ENCODE measurements at places on chromosomes 2 and 18.

- DNase-seq: no peak
Measured at GRCh38 chr18:44171301-44171700, 509.4 kb upstream of the SETBP1 start.

- no peak for DNase-seq
Measured at GRCh38 chr2:162720559-162721271, 117.9 kb downstream of the KCNH7 start.

DNA sequence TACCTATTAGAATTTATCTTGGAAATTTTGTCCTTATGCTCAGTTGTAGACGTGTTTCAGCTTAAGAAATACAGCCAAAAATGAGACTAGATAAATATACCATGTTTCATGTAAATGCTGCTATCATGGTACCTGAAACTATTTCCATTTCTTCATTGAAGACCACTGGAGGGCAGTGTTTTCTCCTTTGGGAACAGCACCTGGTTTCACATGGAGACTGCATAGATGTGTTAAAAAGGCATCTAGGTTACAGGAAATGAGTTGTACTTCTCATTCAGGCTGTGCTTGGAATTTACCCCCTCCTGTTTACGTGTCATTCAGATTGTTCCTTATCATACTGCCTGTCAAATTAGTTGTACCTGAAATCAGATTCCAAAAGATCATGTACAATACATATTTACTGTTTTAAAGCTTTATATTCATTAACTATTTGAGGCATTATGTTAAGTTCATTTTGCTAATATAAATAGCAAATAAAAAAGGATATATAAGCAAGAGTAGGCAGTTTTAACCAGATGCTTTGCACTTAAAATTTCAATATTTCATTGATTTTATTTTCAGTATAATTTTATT is 57.3 kb upstream of the PSMD14 start:
- DNase-seq: no peak

DNA sequence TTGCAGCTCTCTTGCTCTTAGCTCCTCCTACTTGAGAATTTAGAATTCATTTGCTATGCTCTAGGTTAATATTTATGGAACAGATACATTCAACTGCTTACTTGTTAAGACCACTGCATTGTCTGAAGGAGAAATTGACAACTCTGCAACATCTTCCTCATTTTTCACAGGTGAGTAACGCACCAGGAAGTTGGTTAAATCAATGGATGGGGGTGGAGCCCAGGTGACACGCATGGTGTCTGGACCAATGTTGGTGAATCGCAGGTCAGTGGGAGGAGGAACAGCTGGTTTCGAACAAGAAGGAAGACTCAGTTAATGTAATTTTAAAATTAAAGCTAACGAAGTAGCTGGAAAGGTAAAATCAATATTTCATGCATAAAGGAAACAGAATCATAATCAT is 44.3 kb downstream of the FN1 start:
- DNase-seq: no peak

GRCh38 chr2:38750011-38750890 is 910 bp downstream of the SRSF7 start:
- DNase-seq: no peak

DNA sequence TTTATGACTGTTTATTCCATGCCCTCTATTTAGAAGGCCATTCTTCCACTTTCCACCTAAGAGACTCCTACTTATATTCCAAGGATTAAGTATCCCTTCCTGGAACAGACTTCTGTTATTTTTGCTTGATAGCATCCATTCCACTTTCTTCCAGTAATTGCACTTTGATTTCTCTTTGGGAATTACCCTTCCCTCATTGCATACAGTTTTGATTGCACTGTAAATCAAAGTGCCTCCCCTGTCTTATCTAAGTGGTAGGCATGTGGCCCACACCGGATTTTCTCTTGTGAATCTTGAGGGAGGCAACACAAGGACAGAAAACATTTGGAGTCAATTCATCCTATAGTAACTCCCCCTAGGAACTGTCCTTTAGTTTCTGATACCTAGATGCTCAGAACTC is 120.4 kb downstream of the PDE11A start:
- DNase-seq: no peak

- no peak for DNase-seq
Measured at GRCh38 chr2:15557887-15558311, 3.2 kb downstream of the NBAS start.

- no peak for DNase-seq
Measured at GRCh38 chr2:188444106-188444835, 152.6 kb downstream of the GULP1 start.

GRCh38 chr2:115190459-115190858 is 748.0 kb downstream of the DPP10 start:
- DNase-seq: no peak

DNA sequence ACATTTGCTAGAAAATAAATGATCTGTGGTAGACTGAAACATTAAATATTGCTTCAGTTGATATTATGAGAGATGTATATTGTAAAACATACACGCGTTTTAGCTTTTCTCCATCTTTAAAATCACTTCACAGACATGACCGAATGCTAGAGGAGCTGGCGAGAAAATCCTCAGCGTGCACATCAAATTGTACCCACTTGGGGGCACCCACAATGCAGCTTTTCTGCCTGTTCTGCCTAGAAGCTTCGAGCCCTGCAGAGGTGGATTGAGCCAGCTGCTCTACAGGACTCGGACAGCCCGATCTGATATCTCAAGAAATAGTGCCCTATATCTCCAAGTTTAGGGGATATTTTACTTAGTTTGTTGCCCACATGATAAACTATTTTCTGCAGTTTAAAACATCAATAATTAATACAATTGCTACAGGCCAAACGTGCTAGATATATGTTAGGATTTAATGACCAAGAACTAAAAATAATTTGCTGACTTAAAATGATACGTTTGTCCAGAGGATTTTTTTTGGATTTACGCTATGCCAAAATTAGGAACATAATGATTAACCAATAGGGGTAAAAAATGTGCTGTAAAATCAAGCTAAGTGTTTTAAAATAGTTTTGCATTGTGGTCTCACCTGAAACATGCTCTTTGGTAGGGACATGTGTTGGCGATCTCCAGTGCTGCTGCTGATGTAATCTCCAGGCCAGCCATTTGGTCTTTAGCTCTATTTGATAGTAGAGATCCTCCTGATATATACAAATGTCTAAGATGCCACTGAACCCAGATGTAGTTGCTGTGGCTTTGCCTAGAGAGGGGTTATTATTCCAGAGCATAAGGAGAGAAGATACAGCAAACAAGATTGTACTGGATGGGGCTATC is 22.3 kb upstream of the ATP5MC3 start:
- DNase-seq: no peak

DNA sequence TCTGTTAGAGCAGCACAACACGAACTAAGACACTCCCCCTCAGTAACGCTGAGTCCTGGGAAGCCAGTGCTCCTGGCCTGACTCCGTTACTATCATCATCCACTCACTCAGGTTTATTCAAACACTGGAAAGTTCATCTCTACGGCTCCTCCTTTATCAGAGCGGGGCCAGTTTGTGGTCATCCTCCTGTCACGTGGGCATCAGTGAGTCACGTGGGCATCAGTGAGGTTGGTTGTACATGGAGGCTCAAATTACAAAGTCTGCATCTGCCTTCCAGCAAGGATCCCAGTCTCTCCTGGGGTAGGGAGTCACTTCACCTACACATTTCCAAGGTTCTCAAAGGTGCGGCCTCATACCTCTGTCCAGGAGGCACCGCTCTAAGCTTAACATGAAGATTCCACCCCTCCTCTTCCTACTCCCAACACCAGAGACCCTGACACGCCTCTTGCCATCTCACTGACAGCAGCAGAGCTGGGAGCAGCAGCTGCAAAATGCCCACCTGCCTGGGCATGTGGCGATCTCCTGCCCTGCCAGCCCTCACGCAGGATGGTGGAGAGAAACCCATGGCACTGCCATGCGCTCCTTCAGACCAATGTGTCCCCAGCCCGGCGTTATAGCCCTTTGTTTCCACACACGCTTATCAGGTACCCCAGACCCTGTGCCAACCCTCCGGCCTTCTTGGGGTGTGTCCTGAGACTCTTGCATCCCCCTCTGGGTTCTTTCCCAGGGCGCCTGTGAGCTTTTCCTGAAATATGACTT is 99.2 kb upstream of the PTPRM start:
- no peak for DNase-seq

DNA sequence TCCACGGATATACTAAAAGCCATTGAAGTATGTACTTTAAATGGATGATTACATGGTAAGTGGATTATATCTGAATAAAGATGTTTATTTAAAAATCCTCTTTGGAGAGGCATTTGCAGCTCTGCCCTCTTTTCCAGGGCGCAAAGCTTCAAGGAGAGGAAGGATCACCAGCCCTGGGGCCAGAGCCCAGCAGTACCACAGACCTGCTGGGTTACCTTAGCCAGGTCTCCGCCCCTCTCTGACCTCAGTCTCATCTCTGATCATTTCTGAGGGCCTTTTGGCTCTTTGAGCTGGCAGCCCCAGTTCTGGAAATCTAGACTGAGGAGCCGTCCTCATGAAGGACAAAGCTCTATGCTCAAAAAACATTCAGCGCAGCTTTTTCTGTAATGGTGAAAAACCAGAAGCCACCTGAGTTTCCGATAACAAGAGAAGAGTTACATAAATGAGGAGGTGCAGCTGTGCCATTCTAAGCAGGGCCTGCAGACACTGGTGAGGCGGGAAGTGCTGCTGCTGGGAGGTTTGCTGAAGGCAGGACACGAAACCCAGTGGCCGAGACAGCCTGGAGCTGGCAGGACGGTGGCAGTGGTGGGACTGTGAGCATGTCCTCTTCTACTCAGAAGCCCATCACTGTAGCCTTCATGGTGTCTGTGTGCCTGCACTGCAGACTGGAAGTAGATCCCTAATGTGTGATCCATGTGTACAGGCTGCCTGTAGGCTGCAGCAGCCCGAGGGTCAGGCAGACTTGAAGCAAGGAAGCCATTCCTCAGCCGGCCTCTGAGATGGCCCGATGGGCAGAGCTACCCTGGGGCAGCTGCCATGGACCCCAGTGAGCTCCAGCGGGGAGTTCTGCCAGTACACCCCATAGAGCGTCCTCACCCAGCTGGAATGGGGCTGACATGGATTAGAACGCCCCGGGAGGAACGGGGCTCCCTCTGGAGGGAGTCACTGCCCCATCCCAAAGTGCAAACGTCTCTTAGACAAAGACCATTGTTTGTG is 27.7 kb downstream of the ADRA2B start:
- no peak for DNase-seq

GRCh38 chr18:73199151-73199550 is 331.4 kb upstream of the NETO1 start:
- no peak for DNase-seq

DNA sequence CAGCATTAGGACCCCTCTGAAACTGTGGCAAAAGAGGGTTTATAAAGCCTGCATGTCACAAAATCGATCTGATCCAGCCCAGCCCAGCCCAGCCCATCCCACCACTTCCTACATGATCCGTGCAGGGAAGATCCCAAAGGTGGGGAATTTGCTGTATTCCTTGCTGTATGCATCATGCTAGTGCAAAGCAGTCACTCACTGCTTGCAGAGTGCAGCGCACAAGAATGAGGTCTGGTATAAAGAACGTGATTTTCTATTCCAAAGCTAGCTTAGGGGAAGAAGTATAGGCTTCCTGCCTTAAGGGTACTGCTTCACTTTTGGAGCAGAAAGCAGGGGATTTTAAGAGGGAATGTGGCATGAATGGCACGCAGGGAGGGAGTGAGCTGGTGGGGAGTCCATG is 18.9 kb upstream of the SERPINB11 start:
- DNase-seq: no peak

DNA sequence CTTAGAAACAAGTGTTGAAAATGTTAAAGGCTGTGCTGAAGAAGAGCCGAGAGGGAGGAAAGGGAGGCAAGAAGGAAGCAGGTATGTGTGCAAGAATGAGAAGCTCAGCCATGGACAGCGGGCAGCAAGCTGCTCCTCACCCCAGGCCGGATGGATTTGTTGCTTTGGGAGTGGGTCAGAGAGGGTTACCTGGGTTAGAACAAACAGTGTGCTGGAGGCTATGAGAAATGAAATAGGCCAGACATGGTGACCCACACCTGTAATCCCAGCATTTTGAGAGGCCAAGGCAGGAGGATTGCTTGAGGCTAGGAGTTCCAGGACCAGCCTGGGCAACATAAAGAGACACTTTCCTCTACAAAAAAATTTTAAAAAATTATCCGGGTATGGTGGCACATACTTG is 97.5 kb downstream of the TANC1 start:
- no peak for DNase-seq

DNA sequence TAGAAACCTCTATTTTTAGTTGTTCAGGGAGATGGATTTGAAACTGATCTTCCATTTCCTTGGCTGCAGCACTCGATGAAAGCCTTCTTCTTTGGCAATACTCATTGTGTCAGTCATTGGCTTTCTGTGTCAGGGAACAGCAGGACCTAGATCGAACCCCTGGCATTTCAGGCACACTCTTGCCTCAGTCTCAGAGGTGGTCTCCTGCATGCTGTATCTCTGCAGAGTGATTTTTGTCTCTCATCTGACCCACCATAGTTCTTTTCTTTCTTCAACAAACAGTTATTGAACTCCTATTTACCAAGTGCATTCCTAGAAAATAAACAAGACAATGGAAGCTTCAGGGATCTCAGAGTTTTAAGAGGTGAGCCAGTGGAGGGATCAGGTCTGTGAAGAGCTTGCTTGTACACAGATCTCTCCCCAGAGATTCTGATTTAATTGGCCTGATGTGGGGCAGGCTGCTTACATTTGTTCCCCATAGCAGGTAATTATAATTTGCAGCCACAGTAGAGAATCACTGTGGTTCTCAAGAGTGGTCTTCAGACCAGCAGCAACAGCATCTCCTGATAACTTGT is 473.1 kb upstream of the TCF4 start:
- no peak for DNase-seq

- no peak for DNase-seq
Measured at GRCh38 chr2:88841224-88841929, 149.9 kb downstream of the RPIA start.

GRCh38 chr2:148255929-148256328 is 235.0 kb downstream of the MBD5 start:
- no peak for DNase-seq

GRCh38 chr2:46802665-46803546 is 112.7 kb downstream of the MCFD2 start:
- no peak for DNase-seq

- DNase-seq: no peak
Measured at GRCh38 chr2:139055202-139055601, 275.0 kb upstream of the NXPH2 start.

DNA sequence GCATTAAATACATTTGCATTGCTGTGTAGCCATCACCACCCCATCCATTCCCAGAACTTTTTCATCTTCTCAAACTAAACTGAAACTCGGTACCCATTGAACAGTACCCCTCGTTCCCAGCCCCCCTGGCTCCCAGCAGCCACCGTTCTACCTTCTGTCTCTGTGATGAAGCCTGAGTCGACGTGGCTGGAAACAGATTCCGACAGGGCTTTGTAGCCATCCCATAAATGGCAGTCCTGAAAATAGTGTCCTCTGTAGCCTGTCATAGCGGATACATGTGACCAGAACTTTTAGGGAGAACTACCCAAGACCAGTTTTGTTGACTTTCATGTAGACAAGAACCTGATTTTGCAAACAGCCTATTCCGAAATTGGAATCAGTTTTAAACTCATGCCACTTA is 59.1 kb downstream of the TSHZ1 start:
- no peak for DNase-seq

DNA sequence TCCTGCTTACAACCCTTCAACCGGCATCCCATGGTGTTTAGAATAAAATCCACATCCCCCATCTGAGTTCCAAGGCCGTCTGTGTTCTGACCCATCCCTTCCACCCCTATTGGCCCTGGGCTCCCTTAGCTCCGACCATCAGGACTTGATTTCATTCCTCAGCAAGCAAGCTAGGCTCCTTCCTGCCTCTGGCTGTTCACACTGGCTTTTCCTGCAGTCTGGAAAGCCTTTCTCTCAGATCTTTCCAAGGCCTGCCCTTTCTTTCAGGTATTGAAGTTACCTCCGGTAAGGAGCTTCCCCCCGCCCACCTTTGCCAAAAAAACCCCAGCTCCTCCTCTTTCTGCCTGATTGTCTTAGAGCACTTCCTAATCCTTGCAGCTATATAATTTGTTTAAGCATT is 86.8 kb downstream of the CLIP4 start:
- DNase-seq: no peak
